ENCODE measurements at places on chromosomes 13 and 19. TPM values are rescaled to one million over a fixed set of nuclear protein-coding genes. Genes with fewer than 3 reads are reported as not detected.

- DNase-seq: no peak
These were observed 110.9 kb downstream of the IER2 start for GRCh38 chr19:13260883-13261653.

ONECUT3 gene
- total RNA-seq: 0.48 TPM

DNA sequence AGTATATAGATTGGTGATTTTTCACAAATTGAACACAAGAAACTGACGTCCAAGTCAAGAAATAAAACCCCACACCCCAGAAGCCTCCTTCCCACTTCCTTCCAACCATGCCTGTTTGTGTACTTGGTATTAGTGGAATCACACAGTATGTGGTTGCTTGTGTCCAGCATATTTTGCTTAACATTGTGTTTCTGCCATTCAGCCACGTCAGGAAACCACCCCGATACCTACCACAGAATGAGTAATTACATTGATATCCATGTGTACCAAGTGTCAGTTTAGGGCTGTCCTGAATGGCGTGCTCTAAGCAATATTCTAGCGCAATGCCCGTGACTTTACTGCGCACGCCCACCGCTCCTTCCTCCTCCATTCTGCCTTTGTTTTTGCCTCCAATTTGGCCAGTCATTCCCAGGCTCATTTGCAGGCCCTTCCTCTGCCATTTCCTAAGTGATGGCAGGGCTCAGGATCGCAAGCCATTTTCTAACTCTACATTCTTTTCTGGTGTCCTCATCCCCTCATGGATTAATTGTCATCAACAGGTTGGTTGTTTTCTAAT lies 25.9 kb upstream of the MPHOSPH8 start:
- no peak for DNase-seq

DNA sequence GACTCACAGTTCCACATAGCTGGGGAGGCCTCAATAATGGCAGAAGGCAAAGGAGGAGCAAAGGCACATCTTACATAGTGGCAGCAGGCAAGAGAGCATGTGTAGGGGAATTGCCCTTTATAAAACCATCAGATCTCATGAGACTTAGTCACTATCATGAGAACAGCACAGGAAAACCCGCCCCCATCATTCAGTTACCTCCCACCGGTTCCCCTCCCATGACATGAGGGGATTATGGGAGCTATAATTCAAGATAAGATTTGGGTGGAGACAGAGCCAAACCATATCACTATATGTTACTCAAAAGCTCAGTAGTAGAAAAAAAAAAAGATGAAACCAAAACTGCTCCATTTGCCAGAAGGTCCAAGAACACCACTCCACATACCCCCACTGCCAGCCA lies 58.5 kb downstream of the DNAJC15 start:
- peak; percentile 49 for DNase-seq

- no peak for DNase-seq
These were observed 6.0 kb downstream of the RNASEH2B start for GRCh38 chr13:50915565-50915964.

CNN1 gene
- total RNA-seq: 1,035 TPM

DNA sequence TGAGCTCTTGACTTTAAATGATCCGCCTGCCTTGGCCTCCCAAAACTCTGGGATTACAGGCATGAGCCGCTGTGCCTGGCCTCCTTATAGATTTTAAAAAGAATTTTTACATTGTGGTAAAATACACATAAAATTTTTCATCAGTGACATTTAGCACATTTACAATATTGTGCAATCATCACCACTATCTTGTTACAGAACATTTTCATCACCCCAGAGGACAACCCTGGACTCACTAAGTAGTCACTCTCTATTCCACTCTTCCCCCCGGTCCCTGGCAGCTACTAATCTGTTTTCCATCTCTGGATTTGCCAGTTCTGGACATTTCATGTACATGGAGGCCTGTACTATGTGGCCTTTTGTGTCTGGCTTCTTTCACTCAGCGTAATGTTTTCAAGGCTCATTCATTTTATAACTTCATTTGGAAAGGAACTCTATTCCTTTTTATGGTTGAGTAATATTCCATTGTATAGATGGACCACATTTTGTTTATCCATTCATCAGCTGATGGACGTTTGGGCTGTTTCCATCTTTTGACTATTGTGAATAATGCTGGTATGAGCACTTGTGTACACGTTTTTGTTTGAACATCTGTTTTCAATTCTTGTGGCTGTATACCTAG lies 19.9 kb downstream of the MEGF8 start:
- no peak for DNase-seq

GRCh38 chr13:80133631-80134261 lies 207.2 kb downstream of the SPRY2 start:
- DNase-seq: peak; percentile 36

C5AR2 gene
- 5.5 TPM for total RNA-seq
